Skin of body (tissue), 3 donors: ENCODE measurements at places on chromosomes 3 and 15.

DNA sequence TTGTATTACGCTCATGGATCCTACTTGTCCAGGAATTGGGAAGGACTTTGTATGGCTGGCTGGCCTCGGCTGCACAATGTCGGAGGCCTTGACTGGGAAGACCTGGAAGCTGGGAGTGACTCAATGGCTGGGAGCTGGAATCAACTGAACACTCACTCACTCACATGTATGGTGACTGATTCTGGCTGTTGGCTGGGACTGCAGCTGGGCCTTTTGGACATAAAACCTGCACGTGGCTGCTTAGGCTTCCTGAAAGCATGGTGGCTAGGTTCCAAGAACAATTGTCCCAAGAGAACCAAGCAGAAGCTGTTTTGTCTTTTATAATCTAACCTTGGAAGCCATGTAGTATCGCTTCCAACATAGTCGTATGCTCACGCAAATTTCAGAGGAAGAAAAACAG is 38.0 kb upstream of the CMTM8 start:
- DNase-seq: peak; percentile 57

DNA sequence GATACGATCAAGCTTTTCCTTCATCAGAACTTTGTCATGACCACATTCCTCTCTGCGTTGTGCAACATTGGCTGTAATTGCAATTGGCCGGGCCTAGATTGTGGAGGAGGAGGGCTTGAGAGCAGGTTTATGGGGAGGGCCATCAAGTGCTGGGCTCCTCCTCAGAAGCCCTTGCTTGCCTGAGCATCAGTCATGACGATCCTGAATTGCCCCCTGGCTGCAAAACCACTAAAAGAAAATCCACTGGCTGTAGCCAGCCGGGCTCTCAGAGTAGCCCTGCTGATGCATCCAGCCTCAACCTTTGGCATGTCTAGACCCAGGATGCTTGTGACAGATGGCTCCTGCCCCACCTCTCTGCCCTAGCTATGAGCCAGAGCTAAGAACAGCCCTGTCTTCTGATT is 13.4 kb upstream of the TRH start:
- no peak for DNase-seq

GRCh38 chr3:138578961-138579574 is 15.0 kb downstream of the CEP70 start:
- DNase-seq: no peak

DNA sequence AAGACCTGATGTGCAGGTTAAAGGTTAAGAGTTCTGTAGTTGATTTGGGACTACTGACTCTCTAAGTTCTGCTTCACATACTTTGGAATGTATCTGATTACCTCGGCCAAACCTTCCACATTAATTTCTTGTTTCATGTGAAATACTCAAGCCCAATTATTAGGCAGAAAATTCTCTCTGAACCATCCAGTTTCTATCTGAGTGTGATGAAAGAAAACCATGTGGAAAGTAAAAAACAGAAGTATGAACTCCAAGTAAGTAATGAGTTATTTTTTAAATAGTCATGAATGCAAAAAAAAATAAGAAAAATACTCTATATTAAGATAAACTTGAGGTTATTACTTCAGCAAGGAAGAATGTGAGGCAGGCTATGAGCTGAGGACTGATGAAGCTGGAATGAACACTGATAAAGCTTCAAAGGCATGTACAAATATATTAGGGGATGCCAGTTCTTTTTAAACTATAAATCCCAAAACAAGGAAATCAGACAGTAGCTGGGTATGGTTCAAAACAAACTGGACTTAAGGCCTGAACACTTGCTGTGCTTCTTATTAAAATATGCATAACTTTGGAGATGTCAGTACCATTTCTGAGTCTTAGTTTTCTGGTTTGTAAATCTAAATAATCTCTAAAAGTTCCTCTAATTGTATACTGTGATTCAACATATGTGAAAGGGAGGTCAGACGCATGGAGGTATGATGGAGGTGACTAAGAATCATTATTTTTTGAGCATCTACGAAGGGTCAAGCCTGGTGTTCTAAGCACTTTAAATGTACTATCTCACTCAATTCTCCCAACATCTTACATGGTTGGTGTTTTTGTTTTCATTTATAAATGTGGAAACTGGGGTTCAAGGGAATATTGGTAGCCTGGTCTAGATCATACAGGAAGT is 59.6 kb downstream of the COL6A6 start:
- peak; percentile 24 for DNase-seq

DNA sequence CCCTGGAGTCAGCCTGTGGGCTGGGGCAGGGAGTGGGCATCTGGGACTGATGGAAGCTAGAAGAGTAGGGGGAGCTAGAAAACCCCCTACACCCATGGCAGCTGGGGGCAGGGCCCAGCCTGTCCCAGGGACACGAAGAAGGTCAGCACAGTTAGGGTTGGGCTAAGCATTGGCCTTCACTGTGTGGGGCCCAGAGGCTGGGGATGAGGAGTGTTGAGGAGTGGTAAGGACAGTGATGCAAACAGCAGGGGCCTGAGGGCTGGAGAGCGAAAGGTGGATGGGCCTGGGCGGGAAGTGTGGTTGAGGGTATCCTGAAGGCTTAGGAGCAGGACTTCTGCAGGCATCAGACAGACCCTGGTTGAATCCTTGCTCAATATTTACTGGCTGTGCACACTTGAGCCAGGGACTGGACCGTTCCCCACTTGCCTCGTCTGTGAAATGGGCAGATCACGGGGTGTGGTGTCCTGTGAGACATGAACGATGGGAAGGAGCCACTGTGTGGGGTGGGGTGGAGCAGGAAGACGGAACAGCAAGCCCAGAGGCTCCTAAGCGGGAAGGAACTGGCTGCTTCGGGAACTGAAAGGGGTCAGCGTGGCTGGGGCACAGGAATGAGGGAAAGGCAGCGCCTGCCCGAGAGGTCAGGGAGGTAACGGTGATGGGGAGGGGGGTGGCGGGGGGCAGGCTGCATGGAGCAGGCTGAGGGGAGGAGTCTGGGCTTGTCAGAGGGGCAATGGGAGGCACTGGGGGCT is 7.3 kb downstream of the PRKCD start:
- DNase-seq: no peak
